Mammary epithelial cell (primary cell): ENCODE measurements at places on chromosomes 16 and 17. TPM values are rescaled to one million over a fixed set of nuclear protein-coding genes. Genes with fewer than 3 reads are reported as not detected.

The SLC13A2 gene
- total RNA-seq = not detected in 2 replicates

The IRX6 gene
- 0.11 TPM in 1 of 2 replicates, not detected in the other for total RNA-seq

The CPHXL2 gene
- not detected in 2 replicates for total RNA-seq

The NPIPA3 gene
- 6.0 and 6.3 TPM in 2 replicates for total RNA-seq

The ERN2 gene
- not detected in 2 replicates for total RNA-seq

The GOSR2 gene
- total RNA-seq = 56.8 and 68.4 TPM in 2 replicates

The RNF40 gene
- total RNA-seq = 62.8 TPM

The TLCD3A gene
- total RNA-seq = 28.6 and 41.1 TPM in 2 replicates

The PPY gene
- total RNA-seq = not detected

The PMP22 gene
- total RNA-seq = 61.5 TPM

The SLC39A11 gene
- total RNA-seq = 24.8 TPM

The BRICD5 gene
- 0.67 TPM for total RNA-seq

The DNAI2 gene
- not detected for total RNA-seq

The CCDC200 gene
- total RNA-seq = not detected

The RASD1 gene
- 1.8 TPM for total RNA-seq

The SCGB1C2 gene
- not detected for total RNA-seq

The RPH3AL gene
- total RNA-seq = 7.3 TPM

The PRKAR1A gene
- total RNA-seq = 261 TPM

The KRT39 gene
- total RNA-seq = not detected in 2 replicates

The SPNS3 gene
- total RNA-seq = not detected

The USB1 gene
- total RNA-seq = 51.0 and 61.1 TPM in 2 replicates

The KRT9 gene
- 0.27 and 0.80 TPM in 2 replicates for total RNA-seq

The FBXW10 gene
- total RNA-seq = under 0.01 TPM
